ENCODE measurements at places on chromosomes 3 and 15. TPM values are rescaled to one million over a fixed set of nuclear protein-coding genes. Genes with fewer than 3 reads are reported as not detected.

LDHAL6B gene
- not detected for total RNA-seq

GOLGA8B gene
- 18.5 TPM for total RNA-seq

IGDCC3 gene
- 0.20 TPM for total RNA-seq

OR5H6 gene
- not detected for total RNA-seq

GRK7 gene
- total RNA-seq: not detected

CRYGS gene
- 0.44 TPM for total RNA-seq

ALDH1A2 gene
- total RNA-seq: 0.33 TPM

PLA2G4E gene
- total RNA-seq: not detected

All from A549 treated with RU486 at 1 μM for 4 hours (cell line).